Stimulated activated CD4-positive, alpha-beta T cell treated with anti-CD3 and anti-CD28 coated beads, Interleukin-12 subunit alpha, Interleukin-12 subunit beta, amount 100 ng/mL, for 48 hours (primary cell): ENCODE measurements at places on chromosomes 4 and X.
A peak's percentile ranks its signal among the peaks of the same experiment; 100 is the strongest.

DNA sequence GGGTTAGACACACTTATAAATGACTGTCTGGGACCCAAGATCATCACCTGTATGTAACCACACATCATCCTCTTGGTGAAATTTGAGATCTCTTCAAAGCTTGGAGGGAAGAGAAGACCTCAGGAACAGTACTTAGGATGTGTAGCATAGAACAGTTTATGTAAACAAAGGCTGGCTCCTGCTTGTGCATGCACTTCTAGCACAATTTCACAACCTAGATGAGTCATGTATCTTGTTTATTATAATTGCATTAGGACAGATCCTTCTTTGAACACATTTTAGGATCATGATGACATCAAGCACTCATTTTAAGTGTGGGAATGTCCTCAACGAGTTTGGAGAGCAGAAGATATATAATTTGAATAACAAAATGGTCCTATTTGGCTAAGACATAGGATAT, 26.3 kb upstream of the ZMAT1 start:
- DNase-seq: no peak

GRCh38 chr4:8473198-8473919, 32.8 kb downstream of the TRMT44 start:
- DNase-seq: no peak

DNA sequence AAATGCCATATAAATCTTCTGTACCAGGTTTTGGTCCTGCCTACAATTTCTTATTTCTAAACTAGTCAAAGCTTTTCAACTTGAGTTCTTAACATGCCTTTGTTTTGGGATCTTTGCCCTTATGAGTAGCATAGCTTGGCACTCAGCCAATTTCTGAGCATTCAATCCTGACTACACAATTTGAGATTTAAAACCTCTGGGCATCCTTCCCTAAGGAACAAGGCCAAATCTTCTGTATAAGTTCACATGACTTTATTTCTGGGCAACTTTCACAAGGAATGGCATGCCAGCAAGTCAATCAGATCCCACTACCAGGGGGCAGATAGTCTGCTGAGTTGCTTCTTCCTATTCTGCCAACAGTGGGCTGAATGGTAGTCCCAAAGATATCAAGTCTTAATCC, 254.2 kb downstream of the ADAMTS3 start:
- no peak for DNase-seq

DNA sequence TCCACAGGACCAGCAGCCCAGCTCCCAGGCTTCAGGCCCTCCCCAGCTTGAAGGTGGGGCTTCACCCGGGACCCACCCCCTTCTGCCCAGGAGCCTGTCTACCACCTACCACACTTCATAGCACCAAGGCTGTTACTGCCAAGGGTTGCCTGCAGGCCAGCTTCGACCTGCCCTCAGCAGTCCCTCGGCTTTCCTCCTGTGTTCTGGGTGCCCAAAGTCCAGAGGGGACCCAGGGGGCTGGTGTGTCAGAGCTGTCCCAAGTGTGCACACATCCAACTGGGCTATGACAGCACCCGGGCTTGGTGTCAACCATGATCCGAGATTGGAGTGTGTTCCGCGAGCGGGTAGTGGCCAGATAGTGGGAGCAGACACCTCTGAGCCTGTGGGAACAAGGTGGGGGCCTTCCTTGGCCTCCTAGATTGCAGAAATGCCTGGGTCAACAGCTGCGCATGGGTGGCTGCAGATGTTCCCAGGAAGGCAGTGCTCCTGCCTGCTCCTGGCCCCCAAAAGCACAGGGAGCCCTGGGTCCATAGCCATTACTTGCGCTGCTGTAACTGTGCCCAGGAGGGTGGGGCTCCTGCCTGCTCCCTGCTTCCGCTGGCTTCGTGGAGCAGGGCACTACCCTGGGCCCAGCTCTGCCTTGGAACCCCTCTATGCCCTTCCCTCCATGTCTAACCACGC, 16.8 kb downstream of the SULT1B1 start:
- DNase-seq: no peak

DNA sequence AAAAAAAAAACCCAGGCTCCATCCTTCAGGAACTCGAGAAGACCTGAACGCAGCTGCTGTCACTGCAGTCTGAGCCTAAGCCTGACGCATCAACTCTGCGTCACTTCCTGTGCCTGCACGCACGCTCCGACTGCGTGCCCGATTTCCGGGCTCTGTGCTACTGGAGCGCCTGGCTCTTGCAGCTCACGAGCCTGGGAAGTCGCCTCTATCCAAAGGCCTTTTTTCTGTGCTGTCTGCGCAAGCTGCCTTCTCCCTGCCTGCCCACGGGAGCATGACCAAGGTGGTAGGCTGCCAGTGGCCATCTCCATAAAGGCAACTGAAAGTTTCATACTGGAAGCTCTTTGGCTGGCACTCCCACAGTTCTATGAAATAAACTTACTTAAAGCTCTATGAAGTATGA, 9.9 kb upstream of the GASK1B start:
- DNase-seq: no peak

GRCh38 chr4:81030981-81031791, 678 bp downstream of the BMP3 start:
- DNase-seq: peak; percentile 0

GRCh38 chr4:173360587-173361221, 10.1 kb upstream of the SAP30 start:
- no peak for DNase-seq

GRCh38 chr4:148430854-148431253, 11.4 kb downstream of the NR3C2 start:
- DNase-seq: no peak

DNA sequence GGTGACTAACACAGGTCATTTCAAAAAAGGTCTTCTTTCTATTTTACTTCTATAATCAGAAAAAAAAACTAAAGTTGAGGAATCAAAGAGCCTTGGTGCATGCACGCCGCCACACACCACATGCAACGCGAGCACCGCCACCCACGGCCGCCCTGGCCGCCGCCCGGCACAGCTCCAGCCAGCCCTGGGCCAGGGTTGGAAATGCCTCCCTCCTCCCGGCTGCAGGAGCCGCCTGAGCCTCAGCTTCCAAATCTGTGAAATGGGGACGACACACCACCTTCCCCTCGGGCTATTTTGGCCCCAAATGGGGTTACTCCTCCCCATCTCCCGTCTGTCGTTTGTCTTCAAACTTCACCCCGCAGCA, 39.7 kb upstream of the MAN2B2 start:
- no peak for DNase-seq

DNA sequence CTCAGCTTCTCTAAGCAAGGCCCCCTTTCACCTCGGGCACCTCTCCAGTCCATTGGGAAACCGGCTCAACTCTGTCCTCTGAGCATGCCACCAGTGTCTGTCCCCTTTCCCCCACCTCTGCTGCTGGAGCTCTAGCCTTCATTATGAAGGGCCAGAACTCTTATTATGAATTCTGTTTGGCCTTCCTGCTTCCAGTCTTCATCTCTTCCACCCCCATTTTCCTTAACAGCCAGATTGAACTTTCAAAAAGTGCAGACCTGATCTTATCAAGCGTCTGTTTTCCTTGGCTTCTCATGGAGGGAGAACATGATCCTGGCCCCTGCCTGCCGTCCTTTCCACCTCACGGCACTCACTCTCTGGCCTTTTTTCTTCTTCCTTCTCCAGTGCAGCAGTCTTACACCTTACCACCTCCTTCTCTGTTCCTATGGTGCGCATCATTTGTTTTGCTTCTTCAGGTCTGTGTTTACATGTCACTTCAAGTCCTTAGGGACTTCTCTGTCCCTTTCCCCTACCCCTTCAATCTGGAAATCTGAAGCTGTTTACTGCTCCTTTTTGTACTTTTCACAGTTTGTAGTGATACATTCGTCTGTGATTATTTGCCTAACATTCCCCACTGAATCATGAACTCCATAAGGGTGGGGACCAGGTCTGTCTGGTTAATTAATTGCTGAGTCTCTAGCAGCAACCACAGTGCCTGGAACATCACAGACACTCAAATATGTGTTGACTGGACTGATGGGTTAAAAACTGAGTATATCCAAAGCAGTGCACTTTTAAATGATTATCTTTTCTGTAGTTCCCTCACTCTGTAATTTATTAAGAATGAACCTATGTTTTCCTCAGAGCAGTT, 55.8 kb downstream of the FNIP2 start:
- no peak for DNase-seq

- DNase-seq: no peak
These were observed 1390.2 kb downstream of the C4orf33 start for GRCh38 chr4:130486186-130486585.

GRCh38 chr4:145623831-145624230, 4.6 kb downstream of the MMAA start:
- DNase-seq: no peak

GRCh38 chr4:102663073-102663472, 97.7 kb downstream of the MANBA start:
- DNase-seq: no peak
